ENCODE measurements at places on chromosomes 12 and 14.
A peak's percentile ranks its signal among the peaks of the same experiment; 100 is the strongest.

DNA sequence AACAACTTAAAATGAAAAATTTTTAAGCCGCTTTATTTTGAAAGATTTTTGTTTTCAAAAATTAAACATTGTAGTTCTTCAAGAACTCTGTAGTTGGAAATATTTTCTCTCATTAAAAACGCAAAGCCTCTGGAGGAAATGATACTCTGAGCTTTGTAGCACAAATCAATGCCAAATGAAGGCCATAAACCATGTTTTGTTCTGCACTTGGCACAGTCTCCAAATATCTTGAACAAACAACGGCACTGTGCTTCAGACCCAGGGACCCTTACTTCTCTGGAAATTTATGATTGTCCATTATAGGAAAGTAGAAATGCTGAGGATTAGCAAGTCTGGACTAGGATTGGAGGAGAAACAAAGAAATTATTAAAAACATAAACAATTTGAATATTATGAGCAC, 160.8 kb upstream of the BMP4 start:
- no peak for DNase-seq

GRCh38 chr12:69497308-69498026, 27.3 kb downstream of the FRS2 start:
- DNase-seq, result no peak

DNA sequence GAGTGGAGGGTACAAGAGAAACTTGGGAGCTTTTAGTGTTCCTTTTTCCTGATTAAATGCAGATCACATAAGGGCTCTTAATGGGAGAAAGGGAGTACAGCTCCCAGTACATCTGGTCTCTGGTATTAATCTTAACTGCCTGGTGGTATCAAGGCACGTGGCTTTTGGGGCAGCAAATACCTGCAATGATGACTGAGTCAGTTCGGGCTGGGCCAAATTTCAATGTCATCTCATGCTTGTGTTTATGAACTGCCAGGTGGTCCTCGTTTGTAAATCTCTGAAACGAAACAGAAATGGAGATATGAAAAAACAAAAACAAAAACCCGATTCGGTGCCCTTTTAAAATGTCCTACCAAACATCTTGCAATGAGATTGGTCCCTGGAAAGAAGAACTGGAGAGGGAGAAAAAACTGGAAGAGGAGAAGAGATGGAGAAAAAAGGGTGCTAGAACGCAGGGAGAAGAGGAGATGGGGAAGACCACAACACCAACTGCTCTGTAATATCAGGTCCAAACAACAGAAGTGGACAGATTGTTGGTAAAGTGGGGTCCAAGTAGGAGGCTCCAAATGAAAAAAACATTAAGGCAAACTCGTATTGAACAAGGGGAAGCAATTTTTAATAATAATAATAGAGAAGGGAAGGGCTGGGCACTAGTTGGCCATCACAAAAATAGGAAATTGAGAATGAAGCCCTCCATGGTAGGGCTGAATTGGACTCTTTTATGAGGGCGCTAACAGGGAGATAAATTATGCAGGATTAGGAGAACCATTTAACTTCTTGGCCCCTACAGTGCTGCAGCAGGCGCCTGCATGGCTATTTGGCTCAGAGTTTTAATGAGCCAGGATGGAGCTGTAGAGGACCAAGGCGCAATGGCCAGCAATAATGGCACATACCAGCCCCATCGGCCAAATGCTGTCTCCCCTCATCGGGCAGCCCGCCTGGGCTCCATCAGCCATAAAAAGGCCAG, 45.4 kb upstream of the NPFF start:
- DNase-seq, result no peak

GRCh38 chr14:54348001-54348611, 48.7 kb upstream of the CDKN3 start:
- DNase-seq, result peak; percentile 67

DNA sequence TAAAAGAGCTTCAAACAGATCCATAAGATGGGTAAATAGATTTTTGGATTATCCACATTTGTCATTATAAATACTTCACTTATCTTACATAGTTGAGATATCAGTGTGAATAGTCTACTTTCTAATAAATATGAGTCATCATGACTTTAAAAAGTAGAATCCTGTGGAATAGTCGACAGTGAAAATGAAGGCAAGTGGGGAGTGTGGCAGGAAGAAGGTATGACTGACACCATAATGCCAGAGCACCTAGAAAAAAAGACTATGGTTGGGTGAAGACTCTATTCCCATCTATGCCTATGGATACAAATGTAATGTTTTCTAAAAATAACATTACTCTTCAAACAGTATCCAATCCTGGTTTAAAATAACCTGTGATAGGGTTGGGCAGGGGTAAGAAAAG, 117.5 kb downstream of the MDGA2 start:
- DNase-seq, result no peak

DNA sequence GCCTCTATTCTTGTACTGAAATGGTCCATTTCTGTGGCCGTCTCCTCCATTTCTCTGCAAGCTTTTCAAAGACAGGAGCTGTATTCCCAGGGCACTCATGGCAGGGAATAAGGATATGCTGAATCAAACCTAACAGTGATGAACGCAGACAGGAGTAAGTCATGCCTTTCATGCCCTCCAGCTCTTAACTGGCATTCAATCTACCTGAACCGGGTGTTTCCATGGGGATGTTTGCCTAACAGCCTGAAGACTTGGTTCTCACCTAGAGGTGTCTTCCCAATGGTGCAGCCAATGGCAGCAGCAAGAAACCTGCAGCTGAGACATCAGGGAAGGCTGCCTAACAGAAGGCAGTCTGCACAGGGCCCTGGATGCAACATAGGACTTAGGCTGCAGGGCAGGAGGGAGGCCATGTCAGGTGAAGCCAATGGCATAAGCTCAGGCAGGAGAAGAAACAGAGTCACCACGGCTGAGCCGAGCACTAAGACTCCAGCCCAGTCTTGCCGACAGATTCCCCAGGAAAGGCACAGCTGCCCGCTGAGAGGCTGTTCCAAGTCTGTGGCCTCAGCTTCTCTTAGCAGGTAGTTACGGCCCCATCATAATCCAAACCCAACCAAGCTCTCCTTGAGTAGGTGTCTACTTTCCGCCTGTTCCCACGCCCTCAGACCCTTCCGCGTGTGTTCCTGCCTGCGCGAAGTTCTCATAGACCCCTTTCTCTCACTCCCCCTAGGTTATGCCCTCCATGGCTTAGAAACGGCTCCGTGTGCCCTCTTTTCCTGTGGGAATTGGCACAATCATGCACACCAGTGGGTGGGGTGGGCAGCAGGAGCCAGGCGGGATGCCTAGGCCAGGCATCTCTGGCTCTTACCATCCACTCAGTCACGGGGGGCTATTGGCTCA, 44.1 kb downstream of the VWF start:
- no peak for DNase-seq

DNA sequence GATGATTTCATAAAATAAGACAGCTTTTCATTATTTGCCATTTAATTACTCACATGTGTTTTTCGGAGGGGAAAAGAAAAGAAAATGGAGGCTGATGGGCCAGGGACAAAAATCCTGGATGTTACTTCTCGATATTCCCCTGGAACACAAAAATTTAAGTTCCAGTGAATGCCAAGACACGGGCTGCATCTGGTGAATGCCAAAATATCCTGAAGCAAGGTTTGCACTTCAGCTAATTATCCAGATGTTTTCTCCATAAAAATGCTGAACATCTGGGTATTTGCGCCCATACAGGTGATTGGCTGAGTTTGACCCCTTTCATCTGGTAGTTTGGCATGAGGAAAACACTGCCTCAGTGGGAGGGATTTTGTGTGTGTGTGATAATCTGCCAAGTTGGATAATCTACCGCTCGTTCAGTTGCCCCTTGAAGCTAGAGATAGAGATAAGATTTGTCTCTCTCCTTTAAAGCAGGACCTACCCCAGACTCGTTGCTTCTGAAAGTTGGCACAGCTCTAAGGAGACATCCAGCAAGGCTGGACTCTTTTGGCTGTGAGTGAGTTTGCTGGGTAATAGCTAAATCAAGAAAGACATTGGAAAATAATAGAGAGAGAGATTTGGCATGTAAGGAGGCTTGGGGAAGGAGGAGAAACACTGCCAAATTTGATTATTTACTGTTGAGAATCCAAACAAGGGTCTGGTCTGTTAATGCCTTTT, 390.0 kb downstream of the EGLN3 start:
- no peak for DNase-seq

DNA sequence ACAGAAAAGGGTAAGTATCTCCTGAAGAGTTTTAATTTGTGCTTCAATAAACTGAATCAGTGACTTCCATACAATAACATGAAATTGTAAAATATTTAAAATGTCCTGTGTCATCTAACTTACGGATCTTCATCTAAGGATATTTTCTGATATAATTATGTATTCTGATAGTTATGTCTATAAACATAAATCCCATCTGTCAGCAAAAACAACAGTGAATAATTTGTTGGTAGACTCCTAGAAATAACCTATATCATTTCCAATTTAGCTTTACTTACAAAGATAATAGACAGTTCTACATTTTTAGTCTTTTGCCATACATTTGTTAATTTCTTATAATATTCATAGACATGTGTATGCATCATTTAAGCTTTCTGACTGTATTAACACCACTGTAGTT, 293.9 kb downstream of the CCDC91 start:
- DNase-seq, result no peak

DNA sequence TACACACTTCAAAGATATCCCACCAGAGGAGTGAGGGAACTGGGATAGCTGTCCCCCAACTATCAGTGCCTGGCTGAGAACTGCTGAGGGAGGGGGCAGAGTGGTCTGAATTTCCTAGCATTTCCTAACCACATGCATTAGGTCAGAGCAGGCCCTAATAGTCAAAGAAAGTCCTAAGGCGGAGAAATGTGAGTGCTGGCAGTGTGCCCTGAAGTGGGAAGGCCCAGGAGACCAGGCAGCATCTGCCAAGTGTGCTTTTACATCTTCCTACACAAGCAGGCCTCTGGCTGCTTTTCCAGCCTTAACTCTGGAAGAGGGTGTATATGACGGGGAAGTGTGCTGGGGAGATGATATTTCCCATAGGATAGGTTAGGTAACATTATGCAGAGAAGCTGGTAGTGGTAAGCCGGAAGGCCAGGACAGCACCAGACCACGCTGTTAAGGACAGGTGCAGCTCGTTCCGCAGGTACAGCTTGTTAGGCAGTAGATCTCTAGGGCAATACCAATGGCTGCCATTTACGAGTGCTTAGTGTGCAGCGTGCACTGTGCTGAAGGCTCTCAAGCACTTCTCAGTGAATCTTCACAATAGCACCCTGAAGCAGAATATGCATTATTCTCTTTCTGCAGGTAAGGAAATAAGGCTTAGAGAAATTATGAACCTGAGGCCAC, 9.1 kb upstream of the CCDC198 start:
- DNase-seq, result no peak

DNA sequence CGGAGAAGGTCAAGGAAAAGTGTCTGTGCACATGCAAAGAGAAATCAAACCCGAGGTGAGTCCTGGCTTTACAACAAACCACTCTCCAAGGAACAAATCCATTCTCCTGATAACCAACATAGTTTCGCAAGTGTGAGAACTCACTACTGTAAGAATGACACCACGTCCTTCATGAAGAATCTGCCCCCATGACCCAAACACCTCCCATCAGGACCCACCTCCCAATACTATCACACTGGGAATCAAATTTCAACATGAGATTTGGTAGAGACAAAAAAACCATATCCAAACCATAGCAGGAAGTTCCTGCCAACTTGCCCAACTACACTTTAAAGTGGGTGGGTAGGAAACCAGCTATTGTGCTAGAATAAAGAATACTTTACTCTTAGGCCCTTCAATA, 2.4 kb upstream of the ERC1 start:
- DNase-seq, result no peak

DNA sequence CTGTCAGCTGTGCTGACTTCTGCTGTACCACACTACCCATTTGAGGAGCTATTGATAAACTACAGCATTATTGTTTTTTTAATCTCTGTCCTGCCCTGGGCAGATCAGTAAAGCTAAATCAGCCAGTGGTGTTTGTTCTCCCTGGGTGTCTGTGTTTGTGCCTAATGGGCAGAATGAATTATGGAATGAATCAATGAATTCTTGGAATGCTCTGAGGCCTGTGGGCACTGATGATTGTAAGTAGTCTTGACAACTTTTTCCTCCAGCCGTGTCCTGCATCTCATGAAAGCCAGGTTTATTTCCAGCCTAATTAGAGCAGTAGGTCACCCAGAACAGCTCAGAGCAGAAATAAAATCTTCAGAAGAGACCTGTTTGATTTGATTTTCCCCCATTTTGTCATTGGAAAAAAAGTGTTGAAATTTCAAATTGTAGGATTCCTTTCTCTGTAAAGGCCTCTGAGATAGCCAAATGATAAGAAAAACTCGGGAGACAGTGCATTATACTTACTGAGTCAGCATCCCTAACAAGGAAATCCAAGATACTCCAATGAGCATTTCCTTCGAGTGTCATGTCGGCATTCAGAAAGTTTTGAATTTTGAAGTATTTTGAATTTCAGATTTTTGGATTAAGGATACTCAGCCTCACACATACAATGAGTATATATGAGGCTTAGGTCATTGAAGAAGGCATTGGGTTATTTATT, 19.4 kb upstream of the EVL start:
- DNase-seq, result no peak

GRCh38 chr14:37179896-37180502, 7.6 kb upstream of the SLC25A21 start:
- no peak for DNase-seq

GRCh38 chr14:39984323-39984722, 552.1 kb upstream of the FBXO33 start:
- no peak for DNase-seq

DNA sequence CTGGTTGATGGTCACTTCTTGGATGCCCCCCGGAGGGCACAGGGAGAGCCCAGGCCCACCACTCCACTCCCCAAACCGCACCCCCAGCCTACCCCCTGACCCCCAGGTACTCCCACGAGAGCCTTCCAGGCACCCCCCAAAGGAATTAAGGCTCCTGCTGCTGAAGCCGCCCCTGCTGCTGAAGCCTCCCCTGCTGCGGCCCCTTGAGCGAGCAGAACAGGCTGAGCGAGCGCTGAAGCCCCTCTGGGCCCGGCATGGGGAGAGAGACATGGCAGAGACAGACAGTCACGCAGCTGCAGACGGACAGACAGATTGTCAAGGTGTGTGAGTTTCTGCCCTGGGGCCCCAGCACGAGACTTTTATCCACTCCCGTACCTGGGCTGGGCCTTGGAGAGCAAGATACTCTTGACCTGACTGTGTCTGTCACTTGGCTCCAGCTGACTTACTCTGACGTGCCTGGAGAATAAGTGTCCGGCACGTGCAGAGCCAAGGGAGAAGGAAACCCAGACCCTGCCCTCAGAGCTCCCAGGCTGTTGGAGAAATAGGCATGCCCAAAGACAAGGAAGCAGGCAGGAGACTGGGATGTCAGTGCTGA, at the start of gene KRT78:
Gene KRT78, minus strand, starts transcription at position 334 of the 595 bp plus-strand sequence. Its CDS starts 64 bp downstream, at position 270.
- no peak for DNase-seq

GRCh38 chr12:70543444-70543843, 93.8 kb downstream of the PTPRB start:
- peak; percentile 95 for DNase-seq

- no peak for DNase-seq
These were observed 2.1 kb upstream of the GPR132 start for GRCh38 chr14:105067140-105067968.

GRCh38 chr14:101225157-101226152, 321.9 kb upstream of the RTL1 start:
- DNase-seq, result no peak

GRCh38 chr12:4908684-4909409, 858 bp upstream of the KCNA1 start:
- DNase-seq, result no peak

- no peak for DNase-seq
These were observed 87.1 kb downstream of the FBXL14 start for GRCh38 chr12:1507308-1507707.

GRCh38 chr12:107200394-107200793, 107.0 kb upstream of the CRY1 start:
- peak; percentile 10 for DNase-seq

All from kidney capillary endothelial cell (primary cell).